HT1080 (cell line): ENCODE measurements at places on chromosomes 4 and X. TPM values are rescaled to one million over a fixed set of nuclear protein-coding genes. Genes with fewer than 3 reads are reported as not detected.

MAGEC2 gene
- 1.4 and 1.5 TPM in 2 replicates for total RNA-seq

DNA sequence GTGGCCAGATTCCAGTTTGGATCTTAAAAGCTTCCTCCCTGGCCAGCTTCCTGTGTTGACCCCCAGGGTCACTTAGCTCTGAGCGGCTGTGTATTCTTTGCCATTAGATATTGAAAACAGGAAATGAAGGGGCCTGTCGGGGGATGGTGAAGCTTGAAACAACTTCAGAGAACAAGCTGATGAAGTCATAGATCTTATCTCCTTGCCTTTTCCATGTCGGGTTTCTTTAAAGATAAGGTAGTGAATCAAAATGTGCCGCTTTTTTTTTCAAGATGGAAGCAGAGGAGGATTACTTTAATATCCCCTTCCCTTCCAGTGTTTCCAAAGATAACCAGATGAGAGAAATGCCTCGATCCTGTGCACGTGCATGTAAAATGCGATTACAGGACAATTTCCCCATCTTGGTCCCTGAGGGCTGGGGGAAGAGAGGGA lies 508.5 kb downstream of the MID1IP1 start:
- no peak for DNase-seq

ZCCHC12 gene
- not detected in 2 replicates for total RNA-seq

TASL gene
- not detected in 2 replicates for total RNA-seq

DNA sequence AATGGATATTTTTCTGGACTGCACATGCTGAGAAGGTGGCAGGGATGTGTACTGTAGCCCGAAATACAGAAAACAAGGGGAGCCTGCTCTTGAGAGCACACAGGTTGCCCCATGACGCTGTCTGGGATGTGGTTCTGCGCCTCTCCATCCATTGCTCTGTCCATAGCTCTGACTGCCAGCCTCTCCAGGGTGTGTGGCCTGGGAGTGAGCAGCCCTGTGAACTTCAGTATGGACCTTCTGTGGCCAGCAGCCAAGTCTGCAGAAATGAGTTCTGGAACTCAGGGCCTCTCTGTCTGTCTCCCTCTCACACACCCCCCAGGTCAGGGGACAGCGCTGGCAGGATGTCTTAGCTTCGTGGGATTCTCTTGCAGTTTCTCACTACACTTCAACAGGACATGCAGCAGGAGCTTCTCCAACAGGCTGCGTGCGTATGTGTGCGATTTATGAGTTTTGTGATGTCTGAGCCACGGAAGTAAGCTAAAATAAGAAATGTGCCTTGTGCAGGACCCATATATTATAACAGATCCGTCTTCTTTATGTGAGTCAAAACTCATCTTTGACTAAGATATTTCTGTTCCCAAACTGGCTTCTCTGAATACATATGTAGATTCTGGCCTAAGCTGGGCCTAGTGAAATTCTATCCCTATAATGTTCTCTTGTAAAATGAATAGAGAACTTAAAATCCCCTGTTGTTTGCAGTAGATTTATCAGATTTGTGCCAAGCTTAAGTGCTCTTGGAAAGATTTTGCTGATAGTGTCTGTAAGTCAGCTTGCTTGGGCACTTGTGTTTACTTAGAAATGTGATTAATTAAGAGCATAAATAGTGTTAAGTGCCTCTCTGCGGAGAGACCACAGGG lies 40.0 kb downstream of the PROM1 start:
- no peak for DNase-seq

GRCh38 chr4:130233377-130234047 lies 1137.6 kb downstream of the C4orf33 start:
- peak; percentile 71 for DNase-seq

DNA sequence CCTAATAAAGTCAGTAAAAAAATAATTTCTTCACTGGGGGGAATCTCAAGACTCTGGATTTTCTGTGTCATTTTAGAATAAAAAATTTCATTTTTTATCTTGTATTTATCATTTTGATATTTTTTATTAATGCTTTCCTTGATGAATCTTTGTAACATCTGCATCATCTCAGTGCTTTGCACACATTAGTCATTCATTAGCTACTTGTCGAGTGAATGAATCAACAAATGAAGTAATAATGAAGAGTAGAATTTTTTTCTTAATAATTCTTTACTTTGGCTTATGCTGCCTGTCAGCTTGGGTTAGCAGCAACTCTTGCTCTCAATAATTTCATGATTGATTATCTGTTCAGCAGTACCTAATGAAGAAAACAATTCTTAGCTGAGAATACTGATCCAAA lies 530.8 kb downstream of the GRXCR1 start:
- no peak for DNase-seq
